ENCODE measurements at places on chromosomes 7 and 10.

DNA sequence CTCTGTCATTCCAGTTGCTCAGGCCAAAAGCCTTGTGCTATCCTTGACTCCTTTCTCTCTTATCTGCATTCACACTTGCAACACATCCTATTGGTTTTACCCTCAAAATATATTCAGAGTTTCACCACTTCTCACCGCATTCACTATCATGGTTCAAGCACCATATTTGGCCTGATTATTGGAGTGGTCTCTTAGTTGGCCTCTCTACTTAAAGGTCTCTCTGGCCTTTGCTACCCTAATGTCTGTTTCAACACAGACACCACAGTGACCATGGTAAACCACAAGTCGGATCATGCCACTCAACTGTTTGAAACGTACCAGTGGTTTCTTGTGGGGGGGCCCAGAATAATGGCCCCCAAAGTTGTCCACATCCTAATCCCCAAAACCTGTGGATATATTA, 15.2 kb upstream of the PDZD8 start:
- no peak for DNase-seq

GRCh38 chr10:73649876-73650536, 5.8 kb downstream of the SYNPO2L start:
- no peak for DNase-seq

- DNase-seq = no peak
Observed at GRCh38 chr7:73876973-73877372, 16.0 kb downstream of the TMEM270 start.

- DNase-seq = no peak
Observed at GRCh38 chr7:133053321-133053891, 28.5 kb downstream of the CHCHD3 start.

DNA sequence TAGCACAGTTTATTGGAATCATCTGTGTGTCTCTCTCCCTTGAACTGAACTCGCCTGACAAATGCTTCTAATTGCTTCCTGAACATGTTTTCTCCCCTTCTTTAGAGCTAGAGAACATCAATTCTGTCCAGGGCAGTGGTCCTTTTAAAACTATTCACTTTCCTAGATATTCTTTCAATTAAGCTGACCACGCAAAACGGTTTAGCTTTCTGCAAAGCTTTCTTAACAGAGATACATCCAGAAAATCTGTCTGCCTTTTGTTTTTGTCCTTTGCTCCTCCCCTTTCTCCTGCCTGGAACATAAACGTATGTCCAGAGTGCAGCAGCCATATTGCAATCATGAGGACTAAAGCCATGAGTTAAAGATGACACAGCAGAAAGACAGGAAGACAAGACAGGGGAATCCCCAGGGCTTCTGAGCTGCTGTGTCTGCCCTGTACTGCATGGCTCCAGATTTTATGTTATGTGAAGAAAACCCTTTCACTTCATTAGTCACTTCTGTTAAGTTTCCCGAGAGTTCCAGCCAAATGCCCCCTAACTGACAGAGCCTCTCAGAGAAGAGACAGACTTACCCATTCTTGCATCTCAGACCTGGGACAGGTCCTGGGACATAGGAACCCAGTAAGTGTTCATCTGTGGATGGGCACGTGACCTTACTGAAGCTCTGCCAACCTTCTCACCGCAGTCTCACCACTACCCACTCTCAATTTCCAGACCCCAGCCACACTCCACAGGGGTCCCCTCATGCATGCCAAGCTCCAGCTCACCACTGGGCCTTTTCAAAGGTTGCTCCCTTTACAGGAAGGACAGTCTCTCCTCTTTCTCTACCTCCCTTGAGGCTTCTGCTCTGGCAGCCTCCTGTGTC, 35.0 kb upstream of the CPXM2 start:
- DNase-seq = no peak

GRCh38 chr7:10767771-10768170, 205.9 kb upstream of the PHF14 start:
- DNase-seq = no peak
